ENCODE measurements at places on chromosomes 7 and 10.

- peak; percentile 5 for DNase-seq
These were observed 43.9 kb downstream of the DOCK4 start for GRCh38 chr7:112162142-112162766.

GRCh38 chr10:31151301-31151700 is 119.6 kb upstream of the ZNF438 start:
- DNase-seq: no peak

- no peak for DNase-seq
These were observed 110.3 kb downstream of the KAT6B start for GRCh38 chr10:74936577-74937265.

- DNase-seq: no peak
These were observed 142.9 kb downstream of the SKAP2 start for GRCh38 chr7:26721450-26721849.

DNA sequence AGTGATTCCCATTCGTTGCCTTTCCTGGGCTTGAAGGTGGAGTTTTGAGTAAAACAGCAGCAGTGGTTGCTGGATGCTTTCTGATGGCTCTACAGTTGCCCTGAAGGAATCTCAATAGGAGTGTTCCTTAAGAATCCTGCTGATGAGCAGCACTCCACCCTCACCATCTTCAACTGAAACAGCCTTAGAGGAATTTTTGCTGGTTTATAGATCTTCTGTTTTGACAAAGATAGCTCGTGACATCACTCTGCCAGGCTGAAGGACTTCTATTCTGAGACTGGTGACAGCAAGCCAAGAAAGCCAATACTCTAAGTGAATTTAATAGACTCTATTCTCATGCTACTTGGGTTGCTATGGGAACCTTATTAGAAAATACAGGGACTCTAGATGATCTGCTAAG is 1014.7 kb downstream of the NRG3 start:
- DNase-seq: no peak

DNA sequence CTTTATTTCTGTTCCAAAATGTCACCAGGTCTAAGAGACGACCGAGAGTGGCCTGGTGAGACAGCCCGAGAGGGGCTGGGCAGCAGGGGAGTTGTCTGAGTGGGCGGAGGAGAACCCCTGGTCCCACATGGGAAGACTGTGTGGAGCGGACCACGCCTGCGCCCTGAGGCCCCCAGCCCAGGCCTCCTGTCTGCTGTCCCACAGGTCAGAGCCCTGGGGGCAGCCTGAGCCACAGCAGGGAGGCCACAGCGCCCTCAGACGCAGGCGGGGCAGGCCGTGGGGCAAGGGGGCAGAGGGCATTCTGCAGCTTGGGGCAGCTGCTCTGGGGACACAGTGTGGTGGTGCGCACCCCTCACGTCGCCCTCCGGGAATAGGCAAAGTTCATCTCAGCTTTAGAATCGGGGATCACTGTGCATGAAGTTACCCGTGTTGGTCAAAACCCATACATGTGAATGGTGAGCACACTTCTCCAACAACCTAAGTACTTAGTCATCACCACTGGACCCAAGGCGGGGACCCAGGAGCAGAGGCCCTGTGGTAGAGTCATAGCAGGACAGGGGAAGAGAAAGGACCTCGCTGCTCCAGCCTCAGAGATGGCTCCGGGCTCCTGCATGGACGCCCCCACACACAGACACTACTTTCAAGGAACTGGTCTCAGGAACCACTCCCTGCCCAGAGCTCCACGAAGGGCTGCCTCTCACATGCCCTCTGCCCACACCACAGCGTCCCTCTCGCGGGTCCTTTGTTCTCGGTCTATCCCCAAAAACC is 214.7 kb downstream of the ELFN1 start:
- peak; percentile 82 for DNase-seq

GRCh38 chr10:106973288-106973687 is 191.2 kb downstream of the SORCS1 start:
- DNase-seq: no peak

GRCh38 chr10:91298224-91298871 is 77.9 kb downstream of the PCGF5 start:
- peak; percentile 77 for DNase-seq

DNA sequence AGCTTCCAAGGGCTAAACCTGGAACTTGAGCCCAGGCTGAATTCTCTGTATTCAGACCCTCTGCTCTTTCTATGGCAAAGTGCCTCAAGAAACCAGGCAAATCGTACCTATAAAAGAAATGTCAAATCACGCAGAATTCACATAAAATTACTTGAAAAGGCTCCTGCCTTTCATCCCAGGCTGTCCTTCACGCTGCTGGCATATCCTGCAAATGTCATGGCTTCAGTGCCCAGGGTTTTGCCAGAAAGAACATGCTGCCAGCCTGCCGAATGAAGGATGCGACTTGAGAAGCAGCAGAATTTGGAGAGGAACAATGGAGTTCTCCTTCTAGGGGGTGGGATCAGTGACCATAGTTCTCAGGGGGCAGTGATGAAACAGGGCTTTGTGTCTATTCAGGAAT is 602.5 kb upstream of the GALNT17 start:
- no peak for DNase-seq

GRCh38 chr7:43594020-43594419 is 11.1 kb downstream of the STK17A start:
- DNase-seq: no peak

GRCh38 chr10:72174297-72174662 is 41.5 kb upstream of the ANAPC16 start:
- no peak for DNase-seq

GRCh38 chr7:102404005-102404861 is 8.1 kb downstream of the PRKRIP1 start:
- DNase-seq: peak; percentile 38

GRCh38 chr7:72053292-72053691 is 358.8 kb downstream of the CALN1 start:
- no peak for DNase-seq

GRCh38 chr7:451255-452225 is 68.1 kb downstream of the PDGFA start:
- no peak for DNase-seq

GRCh38 chr10:51092402-51092801 is 18.1 kb downstream of the PRKG1 start:
- DNase-seq: no peak

GRCh38 chr10:81704596-81704995 is 170.4 kb upstream of the NRG3 start:
- no peak for DNase-seq

DNA sequence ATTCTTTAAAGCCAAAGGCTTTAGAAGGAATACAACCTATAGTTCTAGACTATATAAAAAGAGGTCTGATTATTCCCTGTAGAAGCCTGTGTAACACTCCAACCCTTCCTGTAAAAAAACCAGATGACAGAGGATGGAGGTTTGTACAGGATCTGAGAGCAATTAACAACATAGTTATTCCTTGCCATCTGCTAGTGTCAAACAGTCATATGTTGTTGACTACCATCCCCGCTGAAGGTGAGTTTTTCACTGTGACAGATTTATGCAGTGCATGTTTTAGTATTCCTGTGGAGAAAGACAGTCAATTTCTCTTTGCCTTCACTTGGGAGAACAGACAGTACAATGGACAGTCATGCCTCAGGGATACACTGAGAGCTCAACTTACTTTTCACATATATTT is 19.0 kb upstream of the SLC26A4 start:
- no peak for DNase-seq

DNA sequence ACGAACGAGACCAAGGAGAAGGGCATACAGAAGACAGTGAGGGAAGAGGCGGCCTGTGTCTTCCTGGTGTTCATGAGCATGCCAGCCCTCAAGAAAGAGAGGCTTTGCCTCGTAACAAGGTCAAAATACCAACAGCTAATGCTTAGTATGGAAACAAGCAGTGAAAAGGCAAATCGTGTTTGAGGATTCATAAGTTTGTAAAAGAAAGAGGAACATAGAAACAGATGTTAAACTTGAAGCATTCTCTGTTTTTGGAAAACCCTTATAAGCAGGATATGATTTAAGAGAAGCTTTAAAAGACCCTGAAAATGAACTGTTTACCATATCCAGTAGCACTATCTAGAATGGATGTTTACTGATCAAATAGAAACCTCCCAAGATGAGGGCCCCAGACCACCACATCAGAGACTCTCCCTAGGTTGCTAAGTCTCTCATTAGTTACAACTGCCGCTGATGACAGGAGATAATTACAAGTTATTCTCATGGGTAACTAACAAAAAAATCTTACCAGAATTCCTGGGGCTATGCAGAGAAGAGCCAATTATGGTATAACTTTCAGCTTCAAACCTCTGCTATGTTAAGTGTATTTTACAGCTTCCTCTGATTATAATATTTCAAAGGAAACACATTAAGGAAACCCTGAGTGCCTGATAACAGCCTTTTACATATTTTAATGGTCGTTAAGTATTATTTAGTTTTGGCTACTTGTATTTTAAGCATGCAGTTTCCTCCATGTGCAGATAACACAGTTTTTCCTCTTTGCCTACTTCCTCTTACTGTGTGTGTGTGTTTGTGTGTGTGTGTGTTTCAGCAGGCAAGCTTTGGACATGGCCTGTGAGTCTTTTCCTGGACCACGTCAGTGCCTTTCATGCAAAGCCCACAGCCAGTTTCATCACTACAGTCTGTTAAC is 17.9 kb downstream of the JCAD start:
- DNase-seq: no peak

GRCh38 chr7:45704683-45705016 is 130.5 kb downstream of the ADCY1 start:
- no peak for DNase-seq

GRCh38 chr7:85749696-85750453 is 563.0 kb upstream of the SEMA3D start:
- DNase-seq: no peak

GRCh38 chr10:33073641-33074415 is 115.8 kb upstream of the ITGB1 start:
- DNase-seq: no peak

- no peak for DNase-seq
These were observed 66.9 kb downstream of the GOLGA7B start for GRCh38 chr10:97916586-97916985.

DNA sequence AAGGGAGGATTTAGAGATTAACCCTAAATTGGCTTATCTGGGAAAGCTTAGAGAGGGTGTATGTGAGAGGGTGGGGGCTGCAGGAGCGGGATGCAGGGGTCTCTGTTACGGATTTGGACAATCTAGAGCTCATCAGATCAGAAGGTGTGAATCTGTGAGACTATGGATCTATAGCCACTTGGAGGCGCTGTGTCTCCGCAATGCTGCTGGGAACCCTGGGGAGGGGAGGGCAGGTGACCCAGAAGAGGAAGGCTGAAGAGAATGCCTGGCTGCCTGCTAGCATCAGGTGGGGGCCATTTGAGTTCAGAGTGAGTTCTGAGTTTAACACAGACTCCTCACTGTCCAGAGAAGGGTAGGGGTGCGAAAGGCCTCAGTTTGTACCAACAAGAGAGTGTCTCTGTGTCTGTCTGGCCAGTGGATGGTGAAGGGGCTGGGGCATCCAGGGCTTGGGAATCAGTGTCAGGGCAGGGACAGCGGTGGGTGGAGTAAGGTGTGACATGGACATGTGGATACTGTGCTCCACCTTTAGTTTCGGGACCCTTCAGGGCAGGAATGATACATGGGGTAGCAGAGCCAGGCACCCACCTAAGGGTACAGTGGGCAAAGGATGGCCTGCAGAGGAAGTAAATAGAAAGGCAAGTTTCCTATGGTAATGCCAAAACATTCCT is 187.3 kb upstream of the PRSS58 start:
- no peak for DNase-seq

DNA sequence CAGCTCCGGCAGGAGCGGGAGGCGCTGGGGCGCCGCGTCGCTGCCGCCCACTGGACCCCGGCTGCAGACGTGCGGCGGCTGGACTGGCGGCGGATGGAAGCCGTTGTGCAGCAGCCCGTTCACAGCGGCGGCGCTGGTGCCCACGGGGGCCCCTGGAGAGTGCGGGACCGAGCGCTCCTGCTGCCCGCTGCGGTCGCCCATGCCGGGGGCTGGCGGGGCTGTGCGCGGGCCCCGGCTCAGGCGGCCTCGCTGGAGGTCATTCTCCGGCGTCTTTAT is 413 bp downstream of the PANK1 start:
- no peak for DNase-seq

- no peak for DNase-seq
These were observed 7.8 kb upstream of the PANK1 start for GRCh38 chr10:89652806-89653370.

DNA sequence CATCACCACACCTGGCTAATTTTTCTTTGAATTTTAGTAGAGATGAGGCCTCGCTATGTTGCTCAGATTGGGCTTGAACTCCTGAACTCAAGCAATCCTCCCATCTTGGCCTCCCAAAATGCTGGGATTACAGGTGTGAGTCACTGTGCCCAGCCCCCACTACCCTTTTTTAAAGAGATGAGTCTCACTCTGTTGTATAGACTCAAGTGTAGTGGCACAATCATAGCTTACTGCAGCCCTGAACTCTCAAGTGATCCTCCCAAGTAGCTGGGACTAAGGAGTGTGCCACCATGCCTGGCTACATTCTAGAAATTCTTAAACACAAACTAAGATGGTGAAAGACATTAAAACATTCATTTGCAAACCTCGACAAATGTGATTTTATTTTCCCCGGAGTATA is 12.6 kb downstream of the SYPL1 start:
- no peak for DNase-seq

DNA sequence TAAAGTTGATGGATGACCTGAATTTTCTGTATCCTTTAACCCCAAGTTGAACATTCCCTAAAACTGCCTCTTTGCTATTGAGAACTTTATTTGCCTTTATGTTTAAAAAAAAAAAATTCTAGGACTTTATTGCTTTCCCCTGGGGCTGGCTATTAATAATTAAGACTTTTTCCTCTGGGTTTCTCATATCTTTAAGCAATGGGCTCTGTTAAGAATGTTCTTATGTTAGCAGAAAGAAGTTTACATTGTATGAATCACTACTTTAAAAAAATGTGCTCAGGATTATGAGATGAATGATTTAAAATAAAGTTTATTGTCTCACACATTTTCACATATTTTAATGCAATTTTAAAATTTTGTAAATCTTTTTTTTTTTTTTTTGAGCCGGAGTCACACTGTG is 19.5 kb downstream of the TAX1BP1 start:
- no peak for DNase-seq

DNA sequence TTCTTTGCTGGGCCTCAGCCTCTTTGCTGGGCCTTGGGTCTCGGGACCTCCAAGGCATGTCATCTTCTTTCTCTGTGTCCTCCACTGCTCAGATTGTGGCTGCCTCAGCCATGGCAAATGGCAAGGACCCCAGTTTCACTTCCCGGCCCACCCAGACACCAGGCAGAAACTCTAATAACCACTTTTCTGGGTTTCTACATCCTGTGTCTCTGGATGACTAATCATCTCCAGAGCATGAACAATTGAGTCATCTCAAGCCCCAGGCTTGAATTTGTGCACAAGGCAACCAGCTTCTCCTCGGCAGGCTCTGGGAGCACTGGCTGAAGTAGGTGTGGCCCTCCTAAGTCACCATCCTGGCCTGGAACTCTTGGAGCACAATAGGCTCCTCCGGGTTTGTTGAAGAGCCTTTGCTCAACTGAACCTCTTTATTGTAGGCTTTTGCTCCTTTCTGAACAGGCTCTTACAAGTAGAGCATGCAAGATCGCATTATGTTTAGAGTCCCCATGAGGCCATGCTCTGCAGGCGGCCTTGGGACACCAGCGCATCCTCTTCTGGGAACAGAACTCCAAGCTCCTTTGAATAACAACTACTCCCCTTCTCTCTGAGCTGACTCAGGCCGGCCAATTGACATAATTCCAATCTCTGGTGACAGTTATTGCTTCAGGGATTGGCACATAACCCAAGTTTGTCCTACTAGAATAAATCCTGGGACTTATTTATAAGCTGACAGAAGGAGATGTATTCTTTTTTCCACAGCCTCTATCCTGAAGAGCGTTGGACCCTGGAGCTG is 218.1 kb downstream of the WDR11 start:
- DNase-seq: no peak
